ENCODE measurements at places on chromosomes 11 and 22. TPM values are rescaled to one million over a fixed set of nuclear protein-coding genes. Genes with fewer than 3 reads are reported as not detected.

The FAM181B gene
- 0.17 TPM for polyA plus RNA-seq

The APOL5 gene
- polyA plus RNA-seq = not detected

The ZC3H12C gene
- 4.9 TPM for polyA plus RNA-seq

The CBX7 gene
- polyA plus RNA-seq = 7.8 TPM

The DEFB131B gene
- polyA plus RNA-seq = 2.7 TPM

The MAP6 gene
- 8.3 TPM for polyA plus RNA-seq

The MCM5 gene
- polyA plus RNA-seq = 54.2 TPM

The THRSP gene
- polyA plus RNA-seq = 0.36 TPM

The HYLS1 gene
- 10.6 TPM for polyA plus RNA-seq

The HBE1 gene
- 7.5 TPM for polyA plus RNA-seq

The LGALS1 gene
- polyA plus RNA-seq = 605 TPM

The RASSF10 gene
- 13.5 TPM for polyA plus RNA-seq

The KCNC1 gene
- 0.68 TPM for polyA plus RNA-seq

The IL18 gene
- 1.4 TPM for polyA plus RNA-seq

The OR51B2 gene
- polyA plus RNA-seq = not detected

The SCT gene
- 1.7 TPM for polyA plus RNA-seq

The PKDREJ gene
- polyA plus RNA-seq = 0.60 TPM

The SPA17 gene
- polyA plus RNA-seq = 17.2 TPM

The PIH1D2 gene
- polyA plus RNA-seq = 9.1 TPM

The BTBD18 gene
- polyA plus RNA-seq = 0.28 TPM
